ENCODE measurements at places on chromosomes 4 and X.

GRCh38 chr4:129167640-129168260 lies 71.8 kb downstream of the C4orf33 start:
- DNase-seq = no peak

GRCh38 chr4:169266661-169267060 lies 4.1 kb downstream of the SH3RF1 start:
- DNase-seq = no peak

GRCh38 chrX:147550217-147550616 lies 361.5 kb upstream of the FMR1 start:
- DNase-seq = peak; percentile 21

DNA sequence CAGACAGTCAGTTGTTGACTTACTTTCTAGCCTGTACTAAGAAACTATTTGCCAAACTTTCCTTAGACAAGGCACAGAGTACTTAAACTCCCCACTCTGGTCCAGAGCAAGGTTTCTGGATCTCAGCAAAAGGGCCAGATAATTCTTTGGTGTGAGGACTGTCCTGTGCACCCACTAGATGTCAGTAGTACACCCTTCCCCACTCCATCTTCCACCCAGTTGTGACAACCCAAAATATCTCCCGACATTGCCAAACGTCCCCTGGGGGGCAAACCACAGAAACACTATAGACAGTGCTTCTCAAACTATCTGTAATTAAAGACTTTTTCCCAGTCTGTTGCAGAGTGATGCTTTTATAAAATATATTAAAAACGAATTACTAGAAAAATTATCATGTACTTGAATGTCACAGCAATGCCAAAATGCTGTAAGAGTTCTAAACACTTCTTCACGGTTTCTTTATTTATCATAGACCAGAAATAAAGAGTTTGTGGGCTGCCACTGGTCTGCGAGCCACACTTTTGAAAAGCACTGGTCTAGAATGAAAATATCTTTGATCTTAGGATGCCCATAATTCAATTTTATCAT lies 203.5 kb downstream of the PRDM5 start:
- DNase-seq = peak; percentile 35

GRCh38 chr4:116082808-116083366 lies 969.5 kb upstream of the NDST4 start:
- no peak for DNase-seq

GRCh38 chrX:19064175-19064574 lies 58.1 kb downstream of the ADGRG2 start:
- DNase-seq = peak; percentile 28

GRCh38 chrX:13518126-13518525 lies 51.3 kb upstream of the EGFL6 start:
- DNase-seq = no peak

DNA sequence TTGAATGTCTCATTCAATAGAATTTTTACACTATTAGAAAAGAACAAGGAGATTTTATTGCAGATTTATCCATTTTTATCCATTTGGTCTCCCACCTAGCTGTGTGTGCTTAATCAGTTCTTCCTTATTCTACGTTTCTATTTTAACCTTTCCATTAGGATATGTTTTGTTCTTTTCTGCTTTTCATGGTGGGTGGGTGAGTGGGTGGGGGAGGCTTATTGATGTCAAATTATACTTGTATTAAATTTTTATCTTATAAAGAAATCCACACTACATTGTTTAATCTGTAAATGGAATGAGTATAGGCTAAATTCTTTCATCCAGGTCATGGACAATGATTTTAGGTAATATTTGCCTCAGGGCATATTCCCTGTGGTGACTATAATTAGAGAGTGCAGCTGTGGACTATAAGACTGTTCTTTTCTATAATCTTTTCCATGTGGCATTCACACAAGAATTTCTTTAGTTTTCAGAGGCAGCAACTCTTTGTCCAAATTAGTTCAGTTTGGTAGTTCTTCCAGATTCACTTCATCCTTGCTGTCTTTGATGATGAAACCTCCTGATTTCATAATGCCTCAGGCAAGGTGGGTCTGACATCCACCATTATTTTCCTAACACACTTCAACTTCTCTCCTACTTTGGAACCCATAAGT lies 2451.8 kb downstream of the PCDH7 start:
- no peak for DNase-seq

DNA sequence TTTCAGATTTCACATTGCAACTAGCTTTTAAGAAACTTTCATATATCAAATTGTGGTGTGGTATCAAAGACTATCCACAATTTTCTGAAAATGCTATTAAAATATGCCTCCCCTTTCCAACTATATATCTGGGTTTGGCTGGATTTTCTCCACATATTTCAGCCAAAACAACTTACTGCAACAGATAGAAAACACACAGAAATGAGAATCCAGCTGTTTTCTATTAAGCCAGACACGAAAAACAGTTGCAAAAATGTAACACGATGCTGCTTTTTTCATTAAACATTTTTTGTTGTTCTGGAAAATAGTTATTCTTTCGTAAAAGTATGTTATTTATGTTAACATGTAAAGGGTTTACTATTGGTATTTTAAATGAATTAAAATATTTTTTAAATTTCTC lies 33.1 kb downstream of the DCTD start:
- DNase-seq = no peak

DNA sequence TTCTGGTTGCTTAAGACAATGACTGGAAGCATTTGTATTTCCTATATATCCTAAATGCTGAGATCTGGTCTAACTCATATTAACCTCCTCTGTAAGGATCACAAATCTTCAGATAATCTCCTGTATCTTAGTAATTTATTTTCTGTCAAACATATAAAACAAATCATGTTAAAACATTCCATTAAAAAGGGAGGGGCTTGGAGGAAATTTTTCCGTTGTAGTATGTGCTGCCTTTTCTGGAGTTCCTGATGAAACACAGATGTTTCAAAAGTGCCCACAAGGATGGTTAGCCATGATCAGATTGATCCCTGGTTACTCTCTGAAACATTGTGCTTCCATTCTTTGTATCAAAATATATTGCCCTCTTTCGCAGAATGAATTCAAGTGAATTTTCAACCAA lies 182.1 kb downstream of the TENM3 start:
- DNase-seq = no peak

DNA sequence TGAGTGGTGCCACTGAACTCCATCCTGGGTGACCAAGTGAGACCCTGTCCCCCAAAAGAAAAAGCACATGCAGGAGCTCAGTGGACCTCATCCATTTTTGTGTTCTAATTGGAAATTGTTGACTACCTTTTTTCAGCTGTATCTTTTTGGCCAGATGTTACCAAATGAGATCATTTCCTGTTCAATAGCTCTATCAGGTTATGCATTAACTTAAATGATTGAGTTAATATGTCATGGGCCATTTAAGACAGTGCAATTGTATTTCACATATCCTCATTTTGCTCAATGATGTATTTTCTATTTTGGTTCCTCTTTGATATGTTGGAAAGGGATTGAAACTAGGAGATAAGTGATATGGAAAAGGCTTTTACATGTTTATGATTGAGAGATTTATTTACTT lies 26.2 kb upstream of the RHOH start:
- DNase-seq = no peak

- no peak for DNase-seq
These were observed 103.5 kb upstream of the VEGFC start for GRCh38 chr4:176896211-176896610.

DNA sequence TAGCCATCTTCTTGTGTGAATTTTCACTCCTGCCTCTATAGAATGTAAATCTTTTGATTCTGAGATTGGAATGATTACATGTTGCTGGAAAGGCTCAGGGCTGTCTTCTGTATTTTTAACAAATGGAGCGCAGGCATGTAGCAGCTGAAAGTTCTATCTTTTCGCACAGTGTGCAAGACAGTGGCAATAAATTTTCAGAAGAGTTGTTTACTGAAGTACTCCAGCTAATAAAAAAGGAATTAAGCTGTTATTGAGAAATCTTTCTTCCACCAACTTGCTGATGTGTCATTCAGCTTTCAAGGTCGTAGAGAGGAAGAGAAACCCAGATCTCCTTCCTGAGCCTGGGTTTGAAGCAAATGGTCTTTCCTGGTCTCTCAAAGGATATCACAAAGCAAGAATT lies 122.0 kb upstream of the PUDP start:
- DNase-seq = no peak

DNA sequence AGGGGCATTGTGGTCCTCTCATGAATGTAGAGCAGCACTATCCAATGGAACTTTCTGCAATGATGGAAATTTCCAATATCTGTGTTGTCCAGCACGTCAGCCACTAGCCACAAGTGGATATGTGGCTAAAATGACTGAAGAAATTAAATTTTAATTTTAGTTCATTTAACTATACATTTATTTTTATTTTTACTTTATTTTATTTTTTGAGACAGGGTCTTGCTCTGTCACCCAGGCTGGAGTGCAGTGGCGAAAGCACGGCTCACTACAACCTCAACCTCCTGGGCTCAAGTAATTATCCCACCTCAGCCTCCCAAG lies 13.3 kb upstream of the RBBP7 start:
- no peak for DNase-seq

DNA sequence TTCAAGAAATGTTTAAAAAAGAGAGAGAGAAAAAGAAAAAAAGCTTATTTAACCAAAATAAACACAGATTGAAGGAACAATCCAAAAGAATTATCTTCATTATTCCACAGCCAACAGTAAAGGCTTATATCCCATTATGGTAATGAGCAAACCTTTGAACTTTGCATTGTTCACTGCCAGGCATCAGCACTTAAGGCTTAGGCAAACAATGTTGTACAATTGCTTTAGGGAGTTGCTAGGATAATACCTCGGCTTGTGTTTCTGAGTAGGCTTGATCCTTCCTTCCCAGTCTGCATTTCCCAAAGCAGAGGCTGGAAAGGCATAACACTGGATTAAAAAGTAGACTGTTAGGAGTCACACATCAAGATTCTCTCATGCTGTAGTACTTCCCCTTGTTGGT lies 352.7 kb upstream of the IGFBP7 start:
- no peak for DNase-seq

- DNase-seq = peak; percentile 88
These were observed 31.7 kb downstream of the RBBP7 start for GRCh38 chrX:16838202-16839066.

DNA sequence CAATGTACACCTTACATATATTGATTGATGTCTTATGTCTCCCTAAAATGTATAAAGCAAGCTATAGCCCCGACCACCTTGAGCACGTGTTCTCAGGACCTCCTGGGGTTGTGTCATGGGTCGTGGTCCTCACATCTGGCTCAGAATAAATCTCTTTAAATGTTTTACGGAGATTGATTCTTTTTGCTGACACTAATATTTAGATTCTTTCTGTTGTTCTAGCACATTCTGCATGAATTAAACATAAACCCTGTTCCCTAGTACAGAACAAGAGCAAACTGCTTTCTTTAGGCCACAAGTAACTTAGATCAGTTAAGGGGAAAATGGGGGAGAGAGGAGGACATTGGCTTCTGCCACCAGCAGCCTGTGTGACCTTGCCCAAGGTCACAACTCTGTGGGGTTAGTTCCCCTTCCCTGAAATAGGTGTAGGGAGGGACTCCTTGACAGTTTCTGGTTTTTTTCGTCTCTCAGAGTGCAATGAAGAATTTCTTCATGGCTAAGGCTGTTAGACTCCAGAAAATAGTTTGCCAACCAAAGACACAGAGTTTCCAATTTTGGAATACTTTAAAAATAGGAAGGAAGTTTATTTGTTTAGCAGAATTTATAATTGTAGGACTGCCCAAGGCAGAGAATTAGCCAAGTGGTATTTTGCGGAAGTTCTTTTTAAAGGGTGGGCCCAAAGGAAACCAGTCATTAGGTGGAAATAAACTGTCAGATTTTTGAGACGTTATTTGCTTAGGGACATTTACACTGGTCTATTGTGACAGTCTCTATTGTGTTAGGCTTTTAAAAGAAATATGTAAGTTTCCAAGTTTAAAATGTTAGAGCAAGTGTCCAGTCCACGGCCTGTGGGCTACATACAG lies 29.4 kb downstream of the PTTG2 start:
- no peak for DNase-seq

DNA sequence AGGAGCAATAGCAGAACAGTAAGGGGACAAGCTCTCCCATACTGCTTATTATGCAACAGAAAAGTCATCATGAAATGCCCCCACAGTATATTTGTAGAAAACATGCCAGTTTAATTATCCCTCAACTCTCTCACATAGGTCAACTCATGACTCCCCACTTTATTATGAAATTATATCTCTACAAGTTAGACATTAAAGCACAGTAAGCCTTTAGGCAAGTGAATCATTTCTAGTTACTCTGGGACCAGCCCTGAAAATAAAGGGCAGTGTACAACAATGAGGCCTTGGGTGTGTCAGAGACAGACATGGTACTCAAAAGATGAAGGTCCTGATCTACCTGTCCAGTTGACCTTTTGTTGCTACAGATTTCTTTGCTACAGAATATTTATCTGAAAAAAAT lies 191.9 kb downstream of the FBXW7 start:
- no peak for DNase-seq

- no peak for DNase-seq
These were observed 95.1 kb downstream of the MAD2L1 start for GRCh38 chr4:119971431-119972084.

DNA sequence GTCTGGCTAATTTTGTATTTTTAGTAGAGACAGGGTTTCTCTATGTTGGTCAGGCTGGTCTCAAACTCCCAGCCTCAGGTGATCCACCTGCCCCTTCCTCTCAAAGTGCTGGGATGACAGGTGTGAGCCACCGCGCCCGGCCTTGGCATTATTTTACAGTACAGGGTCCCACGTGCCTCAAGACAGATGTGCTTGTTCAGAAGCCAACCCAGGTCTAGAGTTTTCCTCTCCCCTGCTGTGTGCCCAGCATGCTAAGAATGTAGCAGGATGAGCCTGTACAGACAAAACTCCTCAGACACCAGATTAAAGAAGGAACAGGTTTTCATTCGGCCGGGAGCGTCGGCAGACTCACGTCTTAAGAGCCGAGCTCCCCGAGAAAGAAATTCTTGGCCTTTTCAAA lies 42.2 kb downstream of the CRLF2 start:
- no peak for DNase-seq

DNA sequence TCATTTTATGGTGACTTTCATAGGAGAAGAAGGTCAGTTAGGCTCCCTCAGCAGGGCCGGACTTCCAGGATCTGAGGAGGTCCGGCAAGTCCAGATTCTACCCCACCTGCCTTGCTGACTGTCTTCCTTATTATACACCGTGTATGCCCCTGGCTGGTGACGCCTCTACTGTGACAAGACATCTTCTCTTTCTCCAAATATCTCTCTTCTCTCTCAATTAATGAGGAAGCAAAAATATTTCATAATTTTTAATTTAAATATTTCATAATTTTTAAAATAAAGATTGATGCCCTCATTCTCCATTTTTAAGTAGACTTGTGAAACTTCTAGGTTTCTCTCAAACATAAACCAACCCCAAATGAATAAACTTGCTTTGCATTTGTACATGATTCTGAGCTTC lies 202.5 kb downstream of the NSUN7 start:
- no peak for DNase-seq
